ENCODE measurements at places on chromosomes 1 and 21. TPM values are rescaled to one million over a fixed set of nuclear protein-coding genes. Genes with fewer than 3 reads are reported as not detected.

GRCh38 chr1:113388017-113388620, 2.2 kb upstream of the MAGI3 start:
- no peak for DNase-seq

GRCh38 chr1:183019139-183019740, 4.0 kb upstream of the LAMC1 start:
- no peak for DNase-seq

DNA sequence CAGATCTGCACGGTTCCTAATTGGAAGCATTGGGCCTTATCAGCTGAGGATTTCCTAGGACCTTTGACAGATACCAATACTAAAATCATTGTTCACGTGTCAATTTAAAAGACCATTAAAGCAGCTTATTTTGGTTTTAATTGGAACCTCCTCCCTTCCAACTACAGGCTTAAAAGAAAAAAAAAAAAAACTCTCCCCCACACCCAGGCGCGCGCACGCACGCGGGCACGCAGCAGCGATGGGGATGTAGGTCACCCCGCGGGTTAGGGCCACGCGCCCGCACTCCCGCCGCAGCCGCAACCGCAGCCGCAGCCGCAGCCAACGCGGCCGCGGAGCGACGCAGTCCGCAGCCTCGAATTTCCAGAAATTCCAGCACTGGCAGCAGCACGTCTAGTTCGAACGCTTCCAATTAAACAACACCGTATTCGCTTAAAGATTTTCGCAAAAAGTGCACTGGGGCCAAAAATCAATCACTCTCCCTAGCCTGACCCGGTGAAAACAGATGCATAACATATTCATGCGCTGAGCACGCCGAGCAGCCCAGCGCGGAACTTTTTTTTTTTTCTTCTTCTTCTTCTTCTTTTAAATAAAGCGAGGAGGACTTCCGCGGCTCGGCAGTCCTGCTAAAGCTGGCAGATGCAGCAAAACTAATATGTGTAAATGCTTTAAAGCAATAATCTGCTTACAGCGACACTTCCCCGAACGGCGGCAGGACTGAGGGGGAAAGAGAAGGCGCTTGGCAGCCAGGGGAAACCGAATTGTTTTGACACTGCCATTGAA, 13.3 kb upstream of the BARHL2 start:
- no peak for DNase-seq

DNA sequence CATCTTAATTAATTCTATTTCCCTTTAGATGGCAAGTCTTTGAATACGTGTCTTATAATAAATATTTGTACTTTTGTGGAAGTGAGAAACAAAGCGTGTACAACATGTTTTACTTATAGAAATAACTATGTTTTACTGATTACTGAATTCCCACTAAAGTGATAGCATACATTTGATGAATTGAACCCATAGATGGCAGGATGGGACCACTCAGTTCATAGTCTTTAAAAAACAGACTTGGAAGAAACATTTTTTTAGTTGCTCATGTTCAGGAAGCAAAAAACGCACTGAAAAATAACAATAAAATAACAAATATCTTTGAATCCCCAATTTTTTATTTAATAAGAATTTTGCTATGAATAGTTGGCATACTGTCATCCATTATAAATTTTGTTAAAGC, 507.1 kb upstream of the ZRANB2 start:
- DNase-seq: no peak

GRCh38 chr1:87284456-87285240, 44.0 kb upstream of the LMO4 start:
- DNase-seq: no peak

- no peak for DNase-seq
Observed at GRCh38 chr1:239493811-239494414, 107.5 kb downstream of the CHRM3 start.

DNA sequence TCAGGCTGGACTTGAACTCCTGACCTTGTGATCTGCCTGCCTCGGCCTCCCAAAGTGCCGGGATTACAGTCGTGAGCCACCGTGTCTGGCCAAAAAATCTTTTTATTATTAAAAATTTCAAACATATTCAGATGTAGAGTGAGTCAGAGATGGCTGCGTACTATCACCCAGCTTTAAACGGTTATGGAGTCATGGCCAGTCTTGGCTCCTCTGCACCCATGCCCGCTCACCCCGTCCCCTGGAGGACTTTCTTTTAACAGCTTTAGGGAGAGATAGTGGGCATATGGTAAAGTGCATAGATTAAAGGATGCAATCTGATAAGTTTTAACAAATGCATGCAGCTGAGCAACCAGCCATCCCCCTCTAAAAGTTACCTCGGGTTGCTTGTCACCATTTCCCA, 51.8 kb downstream of the TNFRSF8 start:
- no peak for DNase-seq

GRCh38 chr1:17347769-17348592, 24.0 kb upstream of the PADI6 start:
- DNase-seq: no peak

- DNase-seq: no peak
Observed at GRCh38 chr1:28835237-28835650, 23.3 kb downstream of the OPRD1 start.

DNA sequence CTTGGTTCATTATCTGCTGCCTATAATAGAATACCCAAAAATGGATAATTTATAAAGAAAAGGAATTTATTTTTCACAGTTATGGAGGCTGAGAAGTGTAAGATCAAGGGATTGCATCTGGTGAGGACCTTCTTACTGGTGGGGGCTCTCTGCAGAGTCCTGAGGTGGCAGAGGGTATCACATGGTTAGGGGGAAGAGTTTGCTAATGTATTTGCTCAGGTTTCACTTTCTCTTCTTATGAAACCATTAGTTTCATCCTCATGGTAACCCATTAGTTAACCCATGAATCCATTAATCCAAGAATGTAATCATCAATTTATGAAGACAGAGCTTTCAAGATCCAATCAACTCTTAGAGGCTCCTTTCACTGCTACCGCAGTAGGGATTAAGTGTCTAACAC, 120.6 kb downstream of the DNM3 start:
- DNase-seq: no peak

DNA sequence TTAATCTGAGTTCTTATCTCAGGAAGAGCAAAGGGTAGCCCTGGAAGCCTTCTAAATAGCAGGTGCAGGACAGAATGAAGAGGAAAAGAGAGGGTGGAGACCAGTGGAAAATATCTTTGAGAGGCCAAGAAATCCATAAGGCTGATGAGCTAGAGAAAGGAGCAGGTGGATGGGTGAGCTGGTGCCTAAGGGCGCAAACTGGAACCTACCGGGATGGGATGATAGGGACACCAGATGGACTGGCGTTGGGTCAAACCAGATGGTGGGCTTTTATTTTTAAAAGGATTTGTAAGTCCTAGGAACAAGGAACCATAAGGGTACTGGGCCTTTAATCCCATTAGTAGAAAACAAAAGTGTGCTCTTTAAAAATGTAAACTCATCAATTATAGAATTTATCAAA, 59.7 kb downstream of the RGL1 start:
- DNase-seq: no peak

- no peak for DNase-seq
Observed at GRCh38 chr21:45306832-45307571, 19.3 kb upstream of the POFUT2 start.

- no peak for DNase-seq
Observed at GRCh38 chr1:11330411-11330810, 57.4 kb downstream of the UBIAD1 start.

- DNase-seq: no peak
Observed at GRCh38 chr1:6447016-6447817, 18.8 kb downstream of the TNFRSF25 start.

GRCh38 chr1:87362063-87362833, 33.6 kb downstream of the LMO4 start:
- no peak for DNase-seq

- no peak for DNase-seq
Observed at GRCh38 chr1:30852026-30852425, 56.5 kb downstream of the SDC3 start.

DNA sequence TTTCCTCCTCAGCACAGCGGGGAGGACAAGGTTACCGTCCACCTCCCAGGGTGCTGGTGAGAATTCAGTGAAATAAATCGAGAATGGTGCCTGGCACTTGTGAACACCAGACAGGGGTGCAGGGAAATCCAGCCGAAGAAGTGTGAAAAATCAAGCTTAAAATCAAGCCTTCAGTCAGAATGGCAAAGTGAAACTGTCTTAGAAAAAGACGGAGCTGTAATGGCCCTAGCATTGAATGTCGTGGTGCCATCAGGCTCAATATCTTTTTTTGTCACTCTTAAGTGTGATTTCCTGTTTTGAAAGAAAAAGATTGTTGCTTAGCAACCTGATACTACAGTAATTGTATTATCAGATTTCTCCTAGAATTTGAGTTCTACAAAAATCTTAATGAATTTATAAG, 22.1 kb downstream of the EDARADD start:
- peak; percentile 19 for DNase-seq

DNA sequence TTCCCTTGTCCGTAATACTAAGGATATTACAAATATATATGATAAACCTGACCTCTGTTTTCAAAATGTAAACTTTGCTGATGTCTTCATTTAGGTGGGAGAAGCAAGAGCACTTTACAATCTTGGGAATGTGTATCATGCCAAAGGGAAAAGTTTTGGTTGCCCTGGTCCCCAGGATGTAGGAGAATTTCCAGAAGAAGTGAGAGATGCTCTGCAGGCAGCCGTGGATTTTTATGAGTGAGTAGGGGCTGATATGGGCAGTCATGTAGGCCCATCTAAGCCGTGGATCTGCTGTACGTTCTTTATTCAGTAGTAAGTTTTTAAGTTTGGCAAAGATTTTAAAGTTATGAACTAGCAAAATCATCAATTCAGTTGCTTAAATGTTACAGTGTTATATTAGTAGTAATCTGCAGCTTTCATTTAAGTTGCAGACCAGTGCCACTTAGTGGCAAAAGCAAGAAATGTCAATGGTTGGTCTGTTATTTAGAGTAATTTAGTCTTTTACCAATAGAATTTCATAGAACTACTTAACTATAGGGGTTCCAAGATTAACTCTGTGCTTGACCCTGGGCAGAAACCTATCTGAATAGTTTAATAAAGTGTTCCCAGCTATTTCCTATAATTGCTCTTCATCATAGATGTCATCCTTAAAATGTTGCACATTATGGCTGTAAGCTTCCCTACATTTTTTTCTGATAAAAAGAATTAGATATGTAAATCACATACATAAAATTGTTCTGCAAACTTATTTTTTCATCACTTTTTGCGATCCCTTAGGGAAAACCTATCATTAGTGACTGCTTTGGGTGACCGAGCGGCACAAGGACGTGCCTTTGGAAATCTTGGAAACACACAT, 21.3 kb downstream of the GPSM2 start:
- DNase-seq: peak; percentile 64

GRCh38 chr1:116374353-116375147, 1.5 kb downstream of the ATP1A1 start:
- DNase-seq: peak; percentile 21

GRCh38 chr1:94602802-94603625, 61.5 kb upstream of the F3 start:
- DNase-seq: no peak

DNA sequence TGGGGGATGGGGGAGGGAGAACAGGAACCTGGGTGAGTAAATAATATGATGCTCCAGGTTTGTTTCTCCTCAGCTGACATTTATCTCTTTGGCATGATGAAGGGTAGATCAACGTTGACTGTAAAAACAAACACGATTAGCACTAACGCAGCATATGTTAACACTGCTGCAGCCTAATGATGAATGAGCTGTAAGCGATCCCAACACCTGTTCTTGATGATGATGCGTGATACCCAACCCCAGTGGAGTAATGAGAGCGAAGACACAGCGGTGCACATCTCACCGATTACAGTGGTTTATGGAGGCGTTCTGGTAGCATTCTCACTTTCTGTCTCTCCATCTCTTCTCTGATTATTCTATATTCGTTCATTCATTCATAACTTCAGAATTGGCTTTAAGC, 640.4 kb downstream of the USP25 start:
- DNase-seq: no peak

DNA sequence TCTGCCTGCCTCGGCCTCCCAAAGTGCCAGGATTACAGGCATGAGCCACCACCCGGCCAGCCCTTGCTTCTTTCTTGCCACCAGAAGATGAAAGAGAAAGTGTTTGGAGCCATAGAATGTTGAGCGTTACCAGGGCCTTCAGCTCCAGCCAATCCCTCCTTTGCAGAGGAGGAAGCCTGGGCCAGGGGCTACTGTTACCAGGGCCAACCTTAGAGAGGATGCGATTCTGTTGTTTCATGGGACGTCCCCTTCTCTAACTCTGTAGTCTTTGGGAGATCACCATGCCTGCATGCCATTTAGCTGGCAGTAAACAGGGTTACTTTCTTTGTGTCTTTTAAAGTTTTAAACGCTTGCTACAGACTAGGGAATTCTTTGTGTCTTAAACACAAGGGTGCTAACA, 45.8 kb downstream of the CLDN14 start:
- no peak for DNase-seq

DNA sequence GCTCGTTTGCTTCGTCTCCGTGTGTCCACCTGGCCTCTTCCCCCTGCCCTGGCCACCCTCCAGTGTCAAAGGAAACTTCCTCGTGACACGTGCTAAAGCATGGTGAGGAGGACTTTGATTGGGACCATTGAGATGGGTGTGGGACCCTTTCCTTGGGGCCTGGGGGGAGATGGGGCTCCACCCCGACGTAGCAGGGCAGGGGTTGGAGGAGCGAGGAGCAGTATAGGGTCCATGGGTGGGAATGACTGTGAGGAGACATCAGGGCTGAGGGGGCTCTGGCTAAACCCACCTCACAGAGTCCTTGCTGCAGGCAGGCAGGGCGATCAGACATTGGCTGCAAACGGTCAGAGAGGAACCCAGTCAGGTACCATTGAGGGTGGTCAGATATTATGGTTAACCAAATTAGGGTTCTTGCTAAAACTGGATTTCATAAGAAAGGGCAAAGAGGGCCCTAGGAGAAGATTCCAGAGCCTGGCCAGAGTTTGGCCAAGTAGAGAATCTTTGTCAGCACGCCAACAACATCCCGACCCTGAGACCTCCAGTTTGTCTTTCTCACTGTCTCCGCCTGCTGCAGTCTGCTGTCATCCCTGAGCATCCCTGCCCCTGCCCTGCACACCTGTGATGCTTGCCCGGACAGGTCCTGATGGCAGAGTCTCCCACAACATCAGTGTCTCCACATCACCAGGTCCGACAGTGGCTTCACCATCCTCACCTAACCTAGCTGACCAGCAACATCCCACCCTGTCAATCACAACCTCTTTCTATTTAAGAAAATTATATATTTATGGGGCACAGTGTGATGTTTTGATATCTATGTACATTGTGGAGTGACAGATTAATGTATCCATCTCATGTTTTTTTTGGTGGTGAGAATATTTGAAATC, 8.0 kb downstream of the RNF187 start:
- DNase-seq: no peak

GRCh38 chr21:45972716-45973474, 8.7 kb upstream of the COL6A1 start:
- no peak for DNase-seq

DNA sequence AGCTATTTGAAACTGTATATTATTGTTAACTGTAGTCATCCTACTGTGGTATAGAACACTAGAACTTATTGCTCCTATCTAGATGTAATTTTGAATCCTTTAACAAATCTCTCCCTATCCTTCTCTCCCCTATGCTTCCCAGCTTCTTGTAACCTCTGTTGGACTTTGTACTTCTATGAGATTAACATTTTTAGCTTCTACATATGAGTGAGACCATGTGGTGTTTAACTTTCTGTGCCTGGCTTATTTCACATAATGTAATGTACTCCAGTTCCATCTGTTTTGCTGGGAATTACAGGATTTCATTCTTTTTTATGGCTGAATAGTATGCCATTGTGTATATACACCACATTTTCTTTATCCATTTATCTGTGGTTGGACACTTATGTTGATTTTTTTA, 64.5 kb upstream of the KIAA1614 start:
- DNase-seq: no peak

The RXRG gene
- not detected for polyA plus RNA-seq

The TNNI3K gene
- not detected for polyA plus RNA-seq

The KRTAP12-2 gene
- polyA plus RNA-seq: not detected

The MSH4 gene
- polyA plus RNA-seq: not detected

The POFUT2 gene
- 5.5 TPM for polyA plus RNA-seq

The OR6K3 gene
- not detected for polyA plus RNA-seq
